ENCODE measurements at places on chromosomes 5 and 9.
A peak's percentile ranks its signal among the peaks of the same experiment; 100 is the strongest.

DNA sequence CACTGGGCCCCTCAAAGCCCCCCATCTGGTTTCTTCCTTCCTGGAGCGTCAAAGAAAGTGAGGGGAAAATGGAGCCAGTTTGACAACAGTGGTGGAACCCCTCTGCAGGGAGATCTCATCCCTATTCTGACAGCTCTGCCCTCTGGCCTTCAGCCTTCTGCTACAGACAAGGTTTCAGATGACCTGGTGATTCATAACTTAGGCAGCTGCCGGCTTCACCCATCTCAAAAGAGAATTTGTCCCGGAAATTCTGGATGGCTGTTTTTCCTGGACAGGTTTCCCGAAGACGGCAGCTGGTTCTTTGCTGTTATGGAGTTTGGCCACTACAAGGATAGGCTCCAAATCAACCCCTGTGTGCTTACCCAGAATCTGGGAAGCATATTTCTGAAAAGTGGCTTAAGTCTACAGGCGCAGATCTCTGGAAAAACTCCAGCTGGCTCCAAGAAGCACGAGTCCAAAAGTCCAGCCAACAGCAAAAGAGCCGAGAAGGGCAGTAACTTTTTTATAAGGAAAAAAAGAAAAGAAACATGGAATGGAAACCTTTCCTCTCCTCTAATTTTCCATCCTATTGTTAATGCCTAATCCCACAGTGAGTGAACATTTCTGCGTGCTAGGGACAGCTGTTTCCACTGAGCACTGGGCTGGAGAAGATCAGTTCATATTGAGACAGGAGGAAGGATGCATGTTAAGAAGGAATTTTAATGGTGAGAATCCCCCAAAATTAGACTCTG, 54.5 kb downstream of the ZNF366 start:
- DNase-seq: peak; percentile 97

DNA sequence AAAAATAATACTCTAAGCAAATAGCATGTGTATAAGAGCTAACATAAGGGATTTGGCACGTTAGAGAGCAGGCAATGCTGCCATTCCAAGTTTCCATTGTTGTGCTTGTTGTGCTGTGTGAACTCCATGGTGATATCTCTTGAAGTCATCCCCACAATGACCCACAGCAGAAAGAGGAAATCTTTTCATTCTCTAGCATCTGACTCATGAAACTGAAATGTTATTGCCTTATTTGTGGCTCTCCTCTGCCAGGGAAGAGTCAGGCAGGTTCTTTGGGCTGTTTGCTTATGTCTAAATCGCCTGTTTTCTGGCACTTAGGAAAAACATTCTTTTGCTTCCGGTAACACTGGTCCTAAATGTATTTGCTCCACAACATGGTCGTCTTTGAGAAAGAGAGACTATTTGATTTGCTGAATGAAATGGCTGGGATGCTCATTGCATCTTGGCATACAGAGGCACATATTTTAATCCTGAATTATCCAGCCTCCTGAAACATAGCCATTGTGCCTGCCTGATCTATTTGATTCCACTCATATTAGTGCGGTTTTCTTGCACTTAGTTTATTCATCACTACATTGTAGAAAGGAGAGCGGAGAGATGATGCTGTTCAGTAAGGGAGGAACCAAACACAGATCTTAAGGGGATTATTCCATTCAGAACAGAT, 188.8 kb downstream of the CSNK1G3 start:
- DNase-seq: peak; percentile 99

GRCh38 chr9:121573717-121574485, 74.3 kb upstream of the GGTA1 start:
- DNase-seq: no peak

- no peak for DNase-seq
Measured at GRCh38 chr9:22682961-22683699, 236.5 kb downstream of the DMRTA1 start.

DNA sequence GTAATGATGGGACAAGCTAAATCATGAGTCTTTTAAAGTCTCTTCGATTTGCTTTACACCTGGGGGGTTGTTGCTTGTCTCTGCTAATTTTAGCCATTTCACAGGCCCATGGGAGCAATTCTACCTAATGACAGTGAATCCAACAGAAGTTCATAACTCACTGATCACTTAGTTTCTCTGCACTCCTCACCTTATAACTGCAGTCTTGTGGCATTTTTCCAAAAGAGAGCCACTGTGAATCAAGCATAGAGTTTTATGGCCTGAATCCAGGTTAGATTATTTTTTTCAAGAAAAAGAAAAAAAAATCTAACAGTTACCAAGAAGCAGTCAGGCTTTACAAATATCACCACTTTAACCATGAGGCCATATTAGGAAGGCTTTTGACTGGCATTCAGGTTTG, 1.5 kb upstream of the IL7R start:
- no peak for DNase-seq

DNA sequence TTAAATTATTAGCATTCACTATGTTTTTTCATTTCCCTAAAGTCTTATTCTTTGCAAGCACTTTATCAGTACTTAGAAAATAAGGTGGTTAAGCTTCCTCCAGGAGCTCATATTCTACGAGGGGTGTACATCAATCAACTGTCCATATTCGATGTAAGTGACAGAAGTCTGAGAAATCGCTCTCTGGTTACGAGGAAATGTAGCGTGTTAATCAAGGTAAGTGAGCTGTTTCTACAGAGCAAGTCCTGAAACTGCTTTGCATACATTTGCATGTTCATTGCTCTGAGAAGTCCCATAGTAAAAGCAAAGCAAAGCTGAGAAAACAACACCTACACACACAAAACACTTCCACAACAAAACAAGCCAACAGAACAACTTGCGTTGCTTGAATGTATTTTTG, 893.9 kb upstream of the DMAC1 start:
- no peak for DNase-seq

GRCh38 chr5:76765249-76765648, 49.3 kb downstream of the F2R start:
- no peak for DNase-seq

- no peak for DNase-seq
Measured at GRCh38 chr5:136089791-136090190, 42.9 kb upstream of the SMAD5 start.

GRCh38 chr9:136963341-136963740, 11.3 kb downstream of the LCN12 start:
- no peak for DNase-seq

GRCh38 chr9:70947086-70947485, 174.3 kb downstream of the TRPM3 start:
- DNase-seq: no peak

DNA sequence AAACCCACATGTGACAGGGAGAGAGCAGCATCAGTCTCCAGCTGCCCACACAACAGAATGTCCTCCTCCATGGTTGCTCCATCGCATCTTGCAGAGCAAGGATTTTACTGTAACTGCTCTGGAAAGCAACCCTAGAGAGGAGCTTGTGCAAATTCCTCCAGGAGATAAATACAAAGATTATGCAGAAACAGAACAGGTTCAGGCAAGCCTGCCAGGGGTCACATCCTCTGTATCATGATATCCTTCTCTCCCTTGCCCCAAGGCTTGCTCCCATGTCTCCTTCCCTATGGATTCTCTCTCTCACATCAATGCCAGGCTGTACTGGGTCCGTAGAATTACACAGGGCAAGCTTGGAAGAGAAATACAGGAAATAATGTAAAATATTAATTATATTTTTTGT, 226.0 kb downstream of the MPDZ start:
- DNase-seq: no peak

DNA sequence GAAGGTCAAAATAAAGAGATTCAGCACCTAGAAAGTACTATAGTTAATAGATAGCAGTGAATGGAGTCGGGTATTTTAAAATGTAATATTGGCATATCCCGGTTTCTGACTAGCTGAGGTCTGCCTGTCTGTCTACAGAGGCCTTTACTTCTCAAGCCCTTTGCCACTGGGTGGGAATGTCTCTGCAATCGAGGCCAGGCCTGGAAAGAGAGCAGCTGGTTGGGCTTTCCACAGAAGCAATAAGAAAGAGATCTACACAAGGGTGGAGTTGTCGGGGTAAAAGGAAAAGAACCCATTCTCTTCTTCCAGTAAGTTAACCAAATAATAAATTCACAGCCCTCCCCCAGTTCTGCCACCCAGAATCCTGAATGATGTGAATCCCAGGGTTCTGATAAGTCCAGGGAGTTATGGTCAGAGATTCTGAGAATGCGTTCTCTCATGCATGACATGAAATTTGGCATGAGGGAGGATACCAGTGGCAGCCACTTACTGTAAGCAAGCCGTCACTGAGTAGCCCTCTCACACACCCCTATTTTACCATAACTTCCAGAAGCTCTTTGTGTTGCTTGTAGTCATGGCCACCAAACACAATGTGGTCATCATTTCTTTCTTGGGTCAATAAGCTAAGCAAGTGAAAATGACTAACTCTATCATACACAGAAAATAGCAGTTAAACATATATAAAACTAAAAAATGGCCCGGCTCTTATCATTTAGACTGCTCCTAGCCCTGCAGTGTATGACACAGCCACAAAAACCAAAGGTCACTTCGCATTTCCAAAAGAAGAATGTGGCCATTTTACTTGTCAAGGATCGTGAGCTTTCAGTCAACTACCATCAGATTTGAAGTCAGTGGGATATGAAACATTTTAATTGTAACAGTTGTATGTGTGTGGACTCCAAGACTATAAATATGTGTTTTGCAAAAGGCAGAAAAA, 185.0 kb downstream of the GLIS3 start:
- no peak for DNase-seq

DNA sequence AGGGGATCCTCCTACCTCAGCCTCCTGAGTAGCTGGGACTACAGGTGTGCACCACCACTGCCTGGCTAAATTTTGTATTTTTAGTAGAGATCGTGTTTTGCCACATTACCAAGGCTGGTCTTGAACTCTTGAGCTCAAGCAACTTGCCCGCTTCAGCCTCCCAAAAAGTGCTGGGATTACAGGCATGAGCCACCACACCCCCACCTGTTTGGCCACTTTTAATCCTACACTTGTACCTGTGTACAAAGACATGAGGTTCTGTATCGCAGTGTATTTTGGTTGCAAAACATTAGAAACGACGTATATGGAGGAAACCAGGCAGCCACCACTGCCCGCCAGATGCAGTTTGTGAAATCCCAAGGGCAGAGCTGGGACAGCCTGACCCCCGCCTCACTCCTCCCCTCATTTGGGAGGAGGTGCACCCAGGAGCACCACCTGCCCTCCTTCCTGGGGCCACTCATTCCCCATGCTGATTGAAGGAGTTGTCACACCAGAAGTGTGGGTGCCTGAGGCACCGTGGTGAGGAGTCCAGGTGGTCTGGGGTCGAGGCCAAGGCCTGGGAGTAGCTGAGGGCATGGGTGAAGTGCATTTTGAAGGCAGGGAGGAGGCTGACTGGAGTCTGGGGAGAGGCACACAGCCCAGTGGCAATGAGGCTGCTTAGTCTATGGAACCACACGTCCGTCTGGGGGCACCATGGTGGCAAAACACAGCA, 39.3 kb upstream of the OLFM1 start:
- DNase-seq: no peak

- DNase-seq: no peak
Measured at GRCh38 chr9:5633243-5633642, 4.3 kb downstream of the RIC1 start.

- DNase-seq: no peak
Measured at GRCh38 chr5:93191035-93191817, 389.8 kb downstream of the NR2F1-AS1 start.

DNA sequence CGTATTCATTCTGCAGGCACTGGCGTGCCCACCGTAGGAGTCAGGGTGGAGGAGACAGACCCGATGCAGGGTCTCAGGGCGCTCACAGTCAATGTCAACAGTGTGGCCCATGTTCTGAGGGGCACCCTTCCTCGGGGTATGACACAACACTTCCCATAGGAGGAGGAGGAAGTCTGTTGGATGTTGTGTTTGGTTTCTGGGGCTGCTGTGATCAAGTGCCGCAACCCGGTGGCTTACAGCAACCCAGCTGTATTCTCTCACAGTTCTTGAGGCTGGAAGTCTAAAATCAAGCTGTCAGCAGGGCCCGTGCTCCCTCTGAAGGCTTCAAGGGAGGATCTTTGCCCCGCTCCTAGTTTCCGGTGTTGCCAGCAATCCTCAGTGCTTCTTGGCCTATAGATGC, 5.6 kb upstream of the HNRNPAB start:
- DNase-seq: no peak

DNA sequence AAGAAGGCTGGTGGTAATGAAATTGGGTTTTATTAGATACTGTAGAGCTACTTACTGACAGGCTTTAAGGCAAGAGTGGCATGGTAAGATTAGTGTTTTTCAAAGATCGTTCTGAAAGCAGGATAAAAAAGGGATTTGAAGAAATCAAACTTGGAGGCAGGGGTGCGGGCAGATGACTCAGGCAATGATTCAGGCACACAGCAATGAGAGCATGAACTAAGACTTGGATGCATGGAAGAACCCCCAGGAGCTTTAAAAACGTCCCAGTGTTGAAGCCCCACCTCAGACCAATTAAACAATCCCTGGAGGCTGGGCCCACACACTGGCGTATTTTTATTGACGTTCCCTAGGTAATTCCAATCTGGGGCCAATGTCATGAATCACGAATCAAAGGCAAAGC, 102.5 kb downstream of the SREK1 start:
- DNase-seq: no peak

DNA sequence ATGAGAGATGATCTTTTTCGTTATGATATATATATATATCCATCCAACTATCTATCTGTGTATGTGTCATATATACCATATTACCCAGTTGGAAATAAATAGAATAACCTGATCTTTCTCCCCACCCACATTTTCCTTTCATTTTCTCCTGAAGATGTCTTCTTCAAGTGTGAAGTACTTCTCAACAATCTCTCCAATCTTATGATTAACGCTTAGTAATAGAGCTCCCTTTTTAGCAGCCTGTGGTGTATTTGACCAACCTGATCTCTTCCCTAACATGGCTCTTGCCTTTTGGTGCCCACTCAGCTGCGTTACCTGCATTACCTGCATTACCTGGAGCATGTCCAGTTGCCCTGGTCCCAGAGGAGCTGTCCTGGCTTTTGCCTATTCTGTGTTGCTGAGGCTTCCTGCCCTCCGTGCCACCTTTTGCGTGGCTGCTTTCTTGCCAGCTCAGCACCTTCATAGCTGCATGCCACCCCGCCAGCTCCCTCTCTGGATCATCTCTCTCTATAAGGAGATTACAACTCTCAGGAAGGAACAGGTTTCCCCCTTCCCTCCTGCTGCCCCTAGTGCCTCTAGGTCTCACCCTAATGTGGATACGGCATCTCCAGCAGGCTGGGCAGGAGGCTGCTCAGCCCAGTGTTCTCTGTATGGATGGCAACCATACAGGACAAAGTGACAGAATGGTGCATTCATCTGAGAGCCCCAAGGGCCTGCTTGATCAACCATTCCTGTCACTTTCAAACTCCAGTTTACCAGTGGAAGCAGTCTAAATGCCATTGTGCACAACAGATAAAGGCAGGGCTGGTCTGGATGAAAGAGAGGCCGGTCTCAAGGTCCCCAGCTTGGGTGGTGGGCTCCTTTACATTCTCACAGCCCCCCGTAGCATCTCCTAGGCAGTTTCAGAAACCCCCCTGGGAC, 126.7 kb downstream of the GADD45G start:
- no peak for DNase-seq

Measured in endothelial cell of umbilical vein (primary cell).